ENCODE measurements at places on chromosomes 2 and 18. TPM values are rescaled to one million over a fixed set of nuclear protein-coding genes. Genes with fewer than 3 reads are reported as not detected.

- peak; percentile 9 for DNase-seq
These were observed 7.9 kb upstream of the TEX51 start for GRCh38 chr2:126890551-126891450.

- no peak for DNase-seq
These were observed 29.8 kb downstream of the PCBP1 start for GRCh38 chr2:70116936-70117552.

GRCh38 chr2:32484937-32485336, 128.1 kb downstream of the BIRC6 start:
- no peak for DNase-seq

The SLC14A1 gene
- 1.0 TPM for total RNA-seq

All from liver (tissue), 10 donors.